ENCODE measurements at places on chromosomes 11 and 22. TPM values are rescaled to one million over a fixed set of nuclear protein-coding genes. Genes with fewer than 3 reads are reported as not detected.
A peak's percentile ranks its signal among the peaks of the same experiment; 100 is the strongest.

The CATSPER1 gene
- total RNA-seq, result 1.4 TPM

The CTSF gene
- total RNA-seq, result 48.0 TPM

The FGF19 gene
- not detected for total RNA-seq

The XKR3 gene
- not detected for total RNA-seq

The MISFA gene
- not detected for total RNA-seq

The NAGA gene
- 9.4 TPM for total RNA-seq

The ENTHD1 gene
- total RNA-seq, result 0.60 TPM

DNA sequence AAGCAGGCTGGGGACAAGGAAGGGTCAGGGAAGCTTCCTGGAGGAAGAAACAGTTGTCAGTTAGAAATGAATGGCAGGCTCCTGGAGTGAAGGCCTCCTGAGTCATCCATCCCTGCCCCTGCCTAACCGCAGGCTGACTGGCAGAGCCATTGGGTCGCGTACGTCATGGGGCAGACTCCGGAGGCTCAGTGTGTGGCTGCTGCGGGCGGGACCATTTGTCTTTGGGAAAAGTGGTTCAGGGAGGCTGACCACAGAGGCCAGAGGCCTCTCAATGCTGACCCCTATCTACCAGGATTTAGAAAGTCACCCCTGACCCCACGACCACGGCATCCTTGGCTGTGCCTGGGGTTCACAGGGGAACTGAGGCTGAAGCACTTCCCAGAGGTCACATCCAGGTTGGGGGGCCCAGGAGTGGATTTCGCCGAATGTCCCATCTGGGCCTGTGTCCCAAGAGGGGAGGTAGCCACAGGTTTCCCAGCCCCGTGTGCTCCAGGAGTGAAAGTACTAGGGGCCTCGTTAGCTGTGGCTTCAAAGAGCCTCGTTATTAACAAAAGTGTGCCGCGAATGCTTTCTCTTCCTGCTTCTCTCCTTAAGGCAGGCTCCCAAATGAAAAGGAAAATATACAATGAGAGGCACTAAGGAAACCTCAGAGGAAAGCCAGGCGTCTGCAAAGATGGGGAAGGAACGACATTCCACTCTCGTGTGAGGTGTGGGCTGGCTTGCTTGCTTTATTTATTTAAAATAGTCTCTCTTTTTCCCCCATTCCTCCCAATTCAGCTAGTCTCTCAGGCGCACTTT lies 58.9 kb downstream of the FLRT1 start:
- no peak for DNase-seq

- DNase-seq, result no peak
Observed at GRCh38 chr22:47777426-47777825, 1015.0 kb downstream of the TBC1D22A start.

DNA sequence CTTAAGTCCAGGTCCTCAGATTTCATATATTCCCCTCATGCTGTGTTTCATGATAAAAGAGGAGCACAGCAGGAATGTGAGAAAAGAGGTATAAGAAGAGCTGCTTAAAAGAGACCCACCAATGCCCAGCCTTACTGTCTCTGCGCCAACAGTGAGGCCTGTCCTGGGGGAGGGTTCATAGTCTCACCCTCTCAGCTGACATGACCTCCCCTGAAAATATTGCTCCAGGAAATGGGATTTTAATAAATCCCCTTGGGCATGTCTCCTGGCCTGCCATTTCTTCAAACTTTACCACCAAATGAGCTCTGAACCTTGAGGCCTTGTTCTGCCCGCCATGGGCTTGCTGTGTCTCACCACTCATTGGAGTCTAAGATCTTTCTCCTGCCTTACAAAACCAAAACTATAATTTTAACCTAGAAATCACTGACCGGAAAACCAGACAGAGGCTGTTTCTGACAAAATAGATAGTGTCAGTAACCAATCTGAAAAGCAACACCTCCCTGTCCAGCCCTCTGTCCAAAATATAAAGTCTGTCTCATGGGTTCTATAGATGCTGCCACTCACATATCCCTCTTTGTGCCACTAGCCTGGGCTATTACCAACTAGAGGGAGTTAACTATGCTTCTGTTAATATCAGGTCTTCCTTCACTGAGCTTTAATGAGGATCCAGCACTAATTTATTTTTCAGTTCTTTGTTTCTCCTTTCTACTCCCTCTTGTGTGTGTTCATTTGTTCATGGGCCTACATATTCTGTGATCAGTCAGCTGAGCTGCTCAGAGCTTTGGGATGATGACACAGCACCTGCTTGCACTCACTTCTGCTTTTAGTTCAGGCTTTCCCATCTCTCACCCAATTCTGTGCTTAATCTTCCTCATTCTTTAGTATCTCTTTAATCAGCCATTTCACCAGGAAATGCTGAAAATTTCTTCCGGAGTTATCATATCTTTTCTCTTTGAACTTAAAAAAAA lies at the start of gene OR2AG2:
Gene OR2AG2 (minus strand): TSS at position 51 of the 968 bp plus-strand sequence. CDS start 3,019 bp downstream, outside the sequence.
- DNase-seq, result no peak

DNA sequence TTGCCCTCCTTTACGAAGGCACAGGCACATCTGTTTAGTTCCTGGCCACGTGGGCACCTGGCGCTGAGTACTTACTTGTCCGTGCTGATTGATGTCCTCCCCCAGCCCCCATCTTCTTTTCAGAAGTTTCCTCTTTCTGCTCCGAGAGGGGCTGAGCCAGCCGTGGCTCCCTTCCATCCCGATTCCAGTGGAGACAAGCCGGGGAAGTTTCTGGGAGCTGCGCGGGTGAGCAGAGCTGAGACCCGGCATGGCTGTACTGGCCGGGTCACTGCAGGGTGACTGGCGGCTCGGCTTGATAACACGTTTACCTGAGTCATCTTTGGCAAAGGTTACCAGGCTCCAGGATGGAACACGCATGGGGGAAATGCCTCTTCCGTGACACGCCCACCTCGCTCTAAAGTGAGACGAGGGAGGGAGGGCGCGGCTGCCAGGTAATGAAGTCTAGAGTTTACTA lies 45.4 kb upstream of the ATXN10 start:
- DNase-seq, result no peak

- peak; percentile 83 for DNase-seq
Observed at GRCh38 chr22:50200461-50201190, at the start of gene SELENOO. TSS of gene SELENOO (plus strand) at chr22:50201011. CDS start at chr22:50201037, 26 bp downstream.

- no peak for DNase-seq
Observed at GRCh38 chr11:41532413-41532812, 73.0 kb upstream of the LRRC4C start.

DNA sequence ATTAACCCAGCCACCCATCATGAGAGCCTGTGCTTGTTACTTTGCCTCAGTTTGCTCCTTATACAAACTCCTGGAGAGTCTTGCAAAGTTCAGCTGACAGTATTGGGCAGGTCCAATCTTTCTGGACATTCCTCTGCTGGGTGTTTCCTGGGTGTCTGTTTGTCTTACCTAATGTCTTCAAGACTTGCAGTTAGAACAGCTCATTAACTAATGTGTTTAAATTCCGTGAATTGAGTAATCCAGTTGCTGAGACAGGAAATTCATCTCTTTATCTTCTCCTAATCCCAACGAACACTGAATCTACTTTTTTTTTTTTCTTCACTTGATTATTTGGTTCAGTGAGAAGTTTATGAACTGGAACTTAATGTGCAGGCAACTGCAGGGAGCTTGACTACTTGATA lies 20.6 kb downstream of the BCO2 start:
- DNase-seq, result no peak

DNA sequence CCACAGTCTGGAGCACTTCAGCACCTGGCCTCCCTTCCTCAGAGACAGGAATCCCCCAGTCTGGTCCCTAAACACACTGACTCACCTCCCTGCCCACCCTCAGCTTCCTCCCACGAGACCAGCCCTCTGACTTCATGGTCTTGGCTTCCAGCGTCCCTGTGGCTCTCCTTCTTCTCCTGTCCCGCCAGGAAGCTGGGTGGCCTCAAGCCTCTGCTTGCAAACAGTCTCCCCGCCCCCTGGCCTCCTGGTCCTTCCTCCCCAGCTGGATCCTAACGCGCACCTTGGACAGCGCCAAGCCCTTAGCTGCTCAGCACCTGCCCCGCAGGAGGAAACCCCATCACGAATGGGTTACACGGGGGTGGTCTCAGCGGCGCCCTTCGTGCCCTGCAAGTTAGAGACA lies 4.5 kb downstream of the NCF4 start:
- DNase-seq, result no peak

DNA sequence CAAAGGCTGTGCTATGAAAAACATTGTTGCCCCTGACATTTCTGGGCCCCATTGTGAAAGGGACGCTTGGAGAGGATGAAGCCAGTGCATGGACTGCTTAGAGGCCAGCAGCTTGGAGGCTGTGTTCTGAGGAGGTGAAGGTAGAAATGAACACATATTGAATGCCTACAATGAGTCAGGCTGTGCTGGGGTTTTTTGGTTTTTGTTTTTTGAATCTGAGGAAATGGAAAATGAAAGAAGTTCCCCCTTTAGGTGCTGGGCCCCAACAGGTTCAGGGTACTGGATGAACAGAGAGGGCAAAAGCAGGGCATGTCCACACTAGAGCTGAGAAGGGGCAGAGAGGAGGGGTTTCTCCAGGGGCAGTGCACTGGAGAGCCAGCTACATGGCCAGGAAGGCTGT lies 166.1 kb upstream of the API5 start:
- no peak for DNase-seq

- DNase-seq, result no peak
Observed at GRCh38 chr11:35009191-35009943, 92.9 kb downstream of the PDHX start.

DNA sequence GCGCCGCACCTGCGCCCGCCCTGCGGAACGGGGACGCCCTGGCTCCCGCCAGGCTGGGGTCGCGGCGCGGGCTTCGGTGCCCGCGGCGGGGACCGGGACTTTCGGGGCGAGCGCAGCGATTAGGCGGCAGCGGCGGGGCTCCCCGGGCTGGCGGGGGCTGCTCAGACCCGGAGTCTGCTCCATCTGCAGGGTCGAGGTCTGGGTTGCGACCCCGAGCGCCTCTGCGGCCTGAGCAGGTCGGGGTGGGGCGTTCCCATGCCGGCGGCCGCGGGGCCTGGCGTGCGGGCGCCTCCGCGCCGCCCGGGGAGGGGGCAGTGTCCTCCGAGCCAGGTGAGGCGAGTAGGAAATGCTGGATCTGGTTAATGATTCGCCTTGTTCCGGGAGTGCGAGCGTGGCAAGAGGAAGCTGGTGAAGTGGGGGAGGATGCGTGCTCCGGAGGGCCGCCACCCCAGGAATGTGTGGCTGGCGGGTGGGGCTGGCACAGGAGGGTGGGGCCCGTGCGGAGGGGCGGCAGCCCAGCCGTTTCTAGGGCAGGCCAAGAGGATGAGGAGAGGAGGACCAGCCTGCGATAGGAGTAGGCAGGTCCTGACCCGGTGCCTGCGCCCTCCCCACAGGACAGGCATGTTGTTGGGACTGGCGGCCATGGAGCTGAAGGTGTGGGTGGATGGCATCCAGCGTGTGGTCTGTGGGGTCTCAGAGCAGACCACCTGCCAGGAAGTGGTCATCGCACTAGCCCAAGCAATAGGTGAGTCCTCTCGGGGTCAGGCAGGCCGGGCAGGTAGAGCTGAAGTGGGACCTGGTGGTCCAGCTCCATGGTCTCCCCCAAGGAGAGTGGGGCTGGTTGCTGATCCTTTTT lies 606 bp downstream of the RASSF7 start:
- no peak for DNase-seq

DNA sequence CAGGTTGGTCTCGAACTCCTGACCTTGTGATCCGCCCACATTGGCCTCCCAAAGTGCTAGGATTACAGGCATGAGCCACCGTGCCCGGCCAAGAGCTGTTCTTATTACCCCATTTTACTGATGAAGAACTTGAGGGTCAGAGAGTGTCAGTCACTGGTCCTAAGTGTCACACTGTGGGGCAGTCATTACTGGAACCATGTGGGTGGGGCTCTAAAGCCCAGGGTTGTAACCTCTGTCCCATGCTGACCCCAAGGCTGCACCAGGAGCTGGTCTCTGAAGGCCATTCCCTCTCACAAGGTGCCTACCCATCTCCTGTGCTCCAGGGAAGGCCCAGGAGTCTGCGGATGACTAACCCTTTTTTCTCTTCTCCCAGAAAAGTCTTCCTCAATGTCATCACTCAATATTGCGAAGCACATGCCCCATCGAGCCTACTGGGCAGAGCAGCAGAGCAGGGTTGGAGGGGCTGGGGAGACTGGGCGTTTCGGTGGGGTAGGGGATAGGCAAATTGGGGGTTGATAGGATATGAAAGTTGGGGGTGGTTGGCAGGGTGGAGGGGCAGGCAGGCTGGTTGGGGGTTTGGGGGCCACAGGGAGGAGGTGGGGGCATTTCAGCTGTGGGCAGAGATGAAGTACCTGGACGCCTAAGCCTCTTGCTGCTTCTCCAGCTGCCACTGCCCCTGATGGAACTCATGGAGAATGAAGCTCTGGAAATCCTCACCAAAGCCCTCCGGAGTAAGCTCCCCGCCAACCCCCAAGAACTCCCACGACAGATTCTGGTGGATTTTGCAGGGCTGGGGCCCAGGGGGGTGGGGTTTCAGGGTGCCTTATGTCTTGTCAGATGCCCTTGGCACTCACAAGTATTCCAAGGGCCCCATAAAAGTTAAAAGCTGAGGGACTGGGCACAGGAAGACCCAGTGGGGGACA lies 2.0 kb upstream of the ESRRA start:
- DNase-seq, result no peak

GRCh38 chr11:477052-477715 lies 27.1 kb downstream of the PTDSS2 start:
- no peak for DNase-seq

DNA sequence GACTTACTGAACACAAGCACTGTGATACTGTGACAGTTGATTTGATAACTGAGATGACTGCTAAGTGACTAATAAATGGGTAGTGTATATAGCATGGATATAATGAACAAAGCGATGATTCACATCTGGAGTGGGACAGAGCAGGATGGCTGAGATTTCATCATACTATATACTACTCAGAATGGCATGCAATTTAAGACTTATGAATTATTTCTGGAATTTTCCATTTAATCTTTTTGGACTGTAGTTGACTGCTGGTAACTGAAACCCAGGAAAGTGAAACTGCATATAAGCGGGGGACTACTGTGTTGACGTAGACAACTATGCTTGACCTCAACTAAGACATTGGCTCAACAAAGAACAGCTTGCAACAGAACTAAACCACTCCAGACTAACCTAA lies 20.0 kb upstream of the NUCB2 start:
- no peak for DNase-seq

DNA sequence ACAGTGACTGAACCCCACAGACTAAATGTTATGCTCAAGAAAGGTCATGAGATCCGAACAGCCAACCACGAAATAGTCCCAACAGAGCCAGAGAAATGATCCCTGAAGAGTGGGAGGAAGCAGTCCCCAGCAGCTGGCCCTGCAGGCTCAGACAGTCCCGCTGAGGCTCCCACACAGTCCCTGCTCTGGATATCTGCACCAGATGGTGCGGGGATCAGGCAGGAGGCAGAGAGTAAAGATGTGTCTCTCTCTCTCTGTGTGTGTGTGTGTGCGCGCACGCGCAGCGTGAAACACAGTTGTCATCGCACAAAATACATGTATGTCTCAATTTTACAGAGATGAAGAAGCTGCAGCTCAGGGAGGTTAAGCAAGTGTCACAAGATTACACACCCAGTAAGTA lies 27.9 kb downstream of the GUCY1A2 start:
- no peak for DNase-seq

Measured in naive thymus-derived CD4-positive, alpha-beta T cell (primary cell).